HAP-1 (cell line): ENCODE measurements at places on chromosomes 7 and 10.

DNA sequence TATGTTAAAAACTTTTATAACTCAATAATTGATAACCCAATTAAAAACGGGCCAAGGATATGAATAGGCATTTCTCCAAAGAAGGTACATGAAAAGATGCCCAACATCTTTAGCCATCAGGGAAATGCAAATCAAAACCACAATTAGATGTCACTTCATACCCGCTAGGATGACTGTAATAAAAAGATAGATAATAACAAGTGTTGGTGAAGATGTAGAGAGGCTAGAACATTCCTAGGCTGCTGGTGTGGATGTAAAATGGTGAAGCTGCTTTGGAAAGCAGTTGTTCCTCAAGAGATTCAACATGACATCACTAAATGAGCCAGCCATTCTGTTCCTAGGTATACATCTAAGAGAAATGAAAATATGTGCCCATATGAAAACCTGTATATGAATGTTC lies 35.6 kb downstream of the CAMK1D start:
- no peak for DNase-seq

GRCh38 chr7:42143711-42144600 lies 93.1 kb downstream of the GLI3 start:
- no peak for DNase-seq

- no peak for DNase-seq
Measured at GRCh38 chr7:44634839-44635591, 28.6 kb downstream of the OGDH start.

GRCh38 chr10:21020545-21020944 lies 123.4 kb upstream of the NEBL start:
- DNase-seq: peak; percentile 74
